Osteoblast (primary cell): ENCODE measurements at places on chromosomes 6 and 20. TPM values are rescaled to one million over a fixed set of nuclear protein-coding genes. Genes with fewer than 3 reads are reported as not detected.

Gene HRH3
- not detected in 2 replicates for total RNA-seq

Gene BFSP1
- total RNA-seq, result 1.8 and 2.9 TPM in 2 replicates

Gene SLC22A23
- 16.2 and 18.1 TPM in 2 replicates for total RNA-seq

Gene TMEM217
- 2.7 and 3.3 TPM in 2 replicates for total RNA-seq

Gene PPP1R16B
- total RNA-seq, result not detected in 2 replicates

Gene PCNA
- total RNA-seq, result 62.2 and 66.2 TPM in 2 replicates

Gene CST2
- total RNA-seq, result not detected in 2 replicates

Gene PAX1
- under 0.01 TPM in 1 of 2 replicates, not detected in the other for total RNA-seq

Gene MPC1
- total RNA-seq, result 23.5 and 29.5 TPM in 2 replicates

Gene LEMD2
- total RNA-seq, result 47.4 and 49.2 TPM in 2 replicates

Gene DLK2
- 0.29 TPM in 1 of 2 replicates, not detected in the other for total RNA-seq

Gene SIRPB2
- total RNA-seq, result under 0.01 TPM in 1 of 2 replicates, not detected in the other

Gene NINL
- 14.1 and 14.8 TPM in 2 replicates for total RNA-seq

Gene RAET1L
- total RNA-seq, result not detected in 2 replicates

Gene SLC17A1
- total RNA-seq, result not detected in 2 replicates

Gene HLA-DOB
- 0.36 TPM in 1 of 2 replicates, not detected in the other for total RNA-seq

Gene LY86
- not detected in 2 replicates for total RNA-seq

Gene PIM1
- total RNA-seq, result 14.8 and 16.2 TPM in 2 replicates

Gene TRIM15
- not detected in 2 replicates for total RNA-seq

Gene PNPLA1
- total RNA-seq, result under 0.01 TPM in 1 of 2 replicates, not detected in the other

Gene PBOV1
- total RNA-seq, result not detected in 2 replicates

Gene SLC25A27
- 9.4 and 10.5 TPM in 2 replicates for total RNA-seq

Gene CALHM6
- total RNA-seq, result 0.72 and 0.88 TPM in 2 replicates

Gene RIMS4
- total RNA-seq, result 0.29 and 0.36 TPM in 2 replicates

Gene TBXT
- total RNA-seq, result not detected in 2 replicates

Gene TFB1M
- 18.8 and 23.3 TPM in 2 replicates for total RNA-seq

Gene SNX3
- total RNA-seq, result 161 and 164 TPM in 2 replicates

Gene CCR6
- total RNA-seq, result not detected in 2 replicates

Gene TRPC4AP
- total RNA-seq, result 98.7 and 98.8 TPM in 2 replicates

Gene IRF4
- total RNA-seq, result under 0.01 TPM in 2 replicates

Gene SAMD5
- 0.59 and 1.1 TPM in 2 replicates for total RNA-seq

Gene APOM
- total RNA-seq, result 1.1 and 1.2 TPM in 2 replicates

Gene TFAP2C
- under 0.01 TPM in 1 of 2 replicates, not detected in the other for total RNA-seq

Gene ZNF165
- total RNA-seq, result 0.36 and 1.2 TPM in 2 replicates

Gene DUSP15
- total RNA-seq, result 1.2 and 1.4 TPM in 2 replicates
